Stimulated activated CD8-positive, alpha-beta memory T cell treated with anti-CD3 and anti-CD28 coated beads, Interleukin-4, amount 100 ng/mL, for 1 hour (primary cell): ENCODE measurements at places on chromosomes 12 and 14.

DNA sequence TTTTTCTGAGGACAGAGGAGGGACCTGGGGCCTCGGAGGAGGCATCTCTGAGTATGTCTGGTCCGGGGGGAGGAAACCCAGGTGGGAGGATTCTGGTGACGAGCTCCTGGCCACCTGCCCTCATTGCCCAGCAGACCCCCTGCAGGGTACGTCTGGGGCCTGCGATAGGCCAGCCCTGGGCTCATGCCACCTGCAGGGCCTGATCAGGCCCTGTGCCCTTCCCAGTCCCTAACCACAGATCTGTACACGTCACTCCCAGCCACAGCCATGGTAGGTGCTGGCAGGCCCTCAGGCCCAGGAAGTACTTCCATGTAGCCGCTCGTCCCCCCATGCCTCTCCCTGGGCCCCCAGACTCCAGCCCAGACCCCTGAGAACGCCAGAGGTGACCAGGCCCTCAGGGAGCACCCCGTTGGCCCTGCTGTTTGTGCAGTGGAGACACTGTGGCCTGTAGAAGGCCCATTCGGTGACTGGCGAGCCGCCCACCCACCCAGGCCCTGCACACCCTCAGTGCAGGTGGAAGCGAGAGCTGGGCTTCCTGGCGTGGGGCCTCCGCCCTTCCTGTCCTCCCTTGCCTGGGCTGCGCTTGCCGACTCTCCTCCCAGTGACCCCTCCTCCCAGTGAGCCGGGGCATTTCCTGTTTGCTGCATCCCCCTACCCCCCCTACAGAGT, 5.7 kb downstream of the INF2 start:
- DNase-seq: peak; percentile 9

- no peak for DNase-seq
Measured at GRCh38 chr12:92208613-92209121, 63.0 kb upstream of the BTG1 start.

DNA sequence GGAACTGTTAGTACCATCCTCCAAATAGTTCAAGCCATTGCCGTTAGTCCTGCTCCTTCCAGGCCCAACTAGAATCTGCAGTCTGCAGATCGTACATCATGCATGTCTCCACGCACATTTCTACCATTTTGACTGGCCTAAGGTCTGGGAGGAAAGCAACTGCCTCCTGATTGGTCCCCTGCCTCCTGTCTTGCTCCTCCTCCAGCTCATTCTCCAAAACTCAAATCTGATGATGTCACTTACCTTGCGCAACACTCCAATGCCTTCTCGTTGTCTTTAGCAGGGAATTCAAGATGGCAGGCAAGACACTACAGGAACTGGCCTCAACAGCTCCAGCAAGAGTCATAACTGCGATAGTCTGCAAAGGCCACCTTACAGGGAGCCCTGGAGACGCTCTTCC, 9.7 kb upstream of the HCAR1 start:
- no peak for DNase-seq

- no peak for DNase-seq
Measured at GRCh38 chr12:40551466-40551865, 140.8 kb upstream of the CNTN1 start.

- no peak for DNase-seq
Measured at GRCh38 chr12:68119250-68119649, 40.3 kb downstream of the IFNG start.

GRCh38 chr14:99968191-99968920, 96.9 kb upstream of the EVL start:
- no peak for DNase-seq

DNA sequence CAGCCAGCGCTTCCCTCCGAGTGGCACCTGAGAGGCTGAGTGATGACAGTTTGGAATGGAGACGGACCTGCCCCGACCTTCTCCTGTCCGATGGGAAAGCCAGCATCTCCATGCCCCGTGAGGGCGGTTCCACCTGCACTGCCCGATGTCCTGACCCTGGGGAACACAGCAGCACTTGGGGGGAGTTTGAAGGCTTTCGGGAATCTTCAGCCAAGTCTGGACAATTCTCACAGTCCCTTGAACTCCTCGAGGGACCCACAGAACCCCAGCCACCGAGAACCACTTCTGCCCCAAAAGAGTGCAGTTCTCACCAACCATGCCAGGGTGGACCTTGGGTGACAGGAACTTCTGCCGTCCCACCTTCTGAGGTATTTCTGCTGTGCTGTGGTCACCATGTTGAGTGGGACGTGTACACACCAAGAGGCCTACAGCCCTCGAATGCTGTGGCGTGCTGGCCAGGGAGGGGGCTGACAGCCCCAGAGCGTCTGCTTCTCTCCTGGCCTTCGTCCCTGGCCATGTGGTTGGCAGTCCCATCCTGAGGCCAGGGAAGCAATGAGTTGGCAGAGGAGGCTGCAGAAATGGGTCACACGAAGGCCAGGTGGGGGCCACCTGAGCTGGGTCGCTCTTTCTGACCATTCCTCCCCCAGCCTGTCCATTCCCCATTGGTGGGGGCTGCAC, 1.0 kb downstream of the CLBA1 start:
- no peak for DNase-seq

- no peak for DNase-seq
Measured at GRCh38 chr12:93145086-93145485, 216.0 kb upstream of the EEA1 start.

GRCh38 chr12:24838531-24838950, 110.4 kb downstream of the BCAT1 start:
- DNase-seq: no peak

- no peak for DNase-seq
Measured at GRCh38 chr12:13597166-13597565, 384.2 kb downstream of the GRIN2B start.

DNA sequence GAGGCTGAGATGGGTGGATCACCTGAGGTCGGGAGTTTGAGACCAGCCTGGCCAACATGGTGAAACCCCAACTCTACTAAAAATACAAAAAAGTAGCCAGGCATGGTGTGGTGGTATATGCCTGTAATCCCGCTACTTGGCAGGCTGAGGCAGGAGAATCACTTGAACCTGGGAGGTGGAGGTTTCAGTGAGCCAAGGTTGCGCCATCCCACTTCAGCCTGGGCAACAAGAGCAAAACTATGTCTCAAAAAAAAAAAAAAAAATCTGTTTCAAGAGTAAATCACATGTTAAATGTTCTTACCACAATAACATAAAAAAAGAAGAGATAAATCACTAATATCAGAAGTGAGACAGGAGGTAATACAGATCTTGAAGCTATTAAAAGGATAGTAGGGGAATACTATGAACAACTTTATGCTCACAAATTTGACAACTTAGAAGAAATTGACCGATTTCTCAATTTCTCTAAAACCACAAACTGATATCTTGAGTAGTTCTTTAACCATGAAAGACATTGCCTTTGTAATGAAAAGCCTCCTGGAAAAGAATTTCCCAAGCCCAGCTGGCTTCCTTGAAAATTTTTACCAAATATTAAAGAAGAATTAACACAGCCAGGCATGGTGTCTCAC, 37.7 kb downstream of the TAOK3 start:
- DNase-seq: no peak

DNA sequence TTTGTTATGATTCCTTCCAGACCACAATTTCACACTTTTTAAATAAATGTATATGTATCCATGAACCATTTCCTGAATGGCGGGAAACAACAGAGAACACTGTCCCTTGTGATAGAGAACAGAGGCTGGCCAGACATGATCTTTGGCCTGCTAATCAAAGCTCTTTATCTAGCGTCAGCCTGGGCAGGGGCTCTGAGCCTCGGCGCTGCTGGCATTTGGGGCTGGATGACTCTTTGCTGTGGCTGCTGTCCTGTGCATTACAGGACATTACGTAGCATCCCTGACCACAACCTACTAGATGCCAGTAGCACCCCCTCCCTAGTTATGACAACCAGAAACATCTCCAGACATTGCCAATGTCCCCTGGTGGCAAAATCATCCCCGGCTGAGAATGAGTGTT, 77.7 kb downstream of the DNAH10 start:
- no peak for DNase-seq

DNA sequence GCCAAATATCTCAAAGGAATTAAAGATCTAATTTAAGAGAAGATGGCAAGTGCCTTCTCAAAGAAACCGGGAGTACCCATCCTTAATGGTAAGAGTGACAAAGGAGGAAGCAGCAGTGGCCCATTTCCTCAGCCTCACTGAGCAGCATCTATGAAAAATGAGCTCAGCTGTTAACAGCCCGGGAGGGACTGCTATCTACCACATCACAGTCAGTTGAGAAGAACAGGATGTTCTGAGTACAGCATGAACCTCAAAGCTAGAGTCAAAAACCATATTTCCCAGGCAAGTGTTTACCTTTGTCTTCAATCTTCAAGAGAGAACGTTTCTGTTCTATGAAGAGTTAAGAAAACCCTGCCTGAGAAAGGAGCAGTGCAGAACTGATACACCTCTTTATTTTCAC, 115.0 kb downstream of the BTG1 start:
- DNase-seq: peak; percentile 35

DNA sequence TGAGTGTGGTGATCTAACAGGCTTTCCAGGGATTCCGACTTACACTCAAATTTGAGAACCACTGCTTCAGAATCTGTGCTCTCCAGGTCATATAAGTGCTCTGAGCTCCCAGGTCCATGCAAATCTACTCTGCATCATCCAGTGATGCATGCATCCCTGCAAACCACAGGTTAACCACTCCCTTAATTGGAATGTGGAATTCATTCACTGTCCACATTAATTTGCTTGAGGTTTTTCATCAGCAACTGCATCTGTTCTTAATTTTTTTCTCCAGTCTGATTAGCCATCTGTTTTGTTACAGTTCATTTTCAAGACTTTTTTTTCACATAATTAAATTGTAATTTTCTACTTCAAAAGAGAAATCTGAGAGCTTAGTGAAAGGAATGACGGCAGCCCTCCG, 43.4 kb upstream of the RIN3 start:
- no peak for DNase-seq

DNA sequence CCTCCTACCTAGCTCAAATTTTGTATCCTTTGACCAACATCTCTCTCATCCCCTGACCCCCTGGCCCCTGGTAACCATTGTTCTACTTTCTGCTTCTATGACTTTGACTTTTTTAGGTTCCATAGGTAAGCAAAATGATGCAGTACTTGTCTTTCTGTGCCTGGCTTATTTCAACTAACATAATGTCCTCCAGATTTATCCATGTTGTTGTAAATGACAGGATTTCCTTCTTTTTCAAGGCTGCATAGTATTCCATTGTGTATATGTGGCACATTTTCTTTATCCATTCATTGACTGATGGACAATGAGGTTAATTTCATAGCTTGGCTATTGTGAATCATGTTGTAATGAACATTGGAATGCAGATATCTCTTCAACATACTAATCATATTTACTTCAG, 170.1 kb downstream of the DPY19L2 start:
- no peak for DNase-seq

- no peak for DNase-seq
Measured at GRCh38 chr12:112466011-112466422, 47.3 kb downstream of the PTPN11 start.

DNA sequence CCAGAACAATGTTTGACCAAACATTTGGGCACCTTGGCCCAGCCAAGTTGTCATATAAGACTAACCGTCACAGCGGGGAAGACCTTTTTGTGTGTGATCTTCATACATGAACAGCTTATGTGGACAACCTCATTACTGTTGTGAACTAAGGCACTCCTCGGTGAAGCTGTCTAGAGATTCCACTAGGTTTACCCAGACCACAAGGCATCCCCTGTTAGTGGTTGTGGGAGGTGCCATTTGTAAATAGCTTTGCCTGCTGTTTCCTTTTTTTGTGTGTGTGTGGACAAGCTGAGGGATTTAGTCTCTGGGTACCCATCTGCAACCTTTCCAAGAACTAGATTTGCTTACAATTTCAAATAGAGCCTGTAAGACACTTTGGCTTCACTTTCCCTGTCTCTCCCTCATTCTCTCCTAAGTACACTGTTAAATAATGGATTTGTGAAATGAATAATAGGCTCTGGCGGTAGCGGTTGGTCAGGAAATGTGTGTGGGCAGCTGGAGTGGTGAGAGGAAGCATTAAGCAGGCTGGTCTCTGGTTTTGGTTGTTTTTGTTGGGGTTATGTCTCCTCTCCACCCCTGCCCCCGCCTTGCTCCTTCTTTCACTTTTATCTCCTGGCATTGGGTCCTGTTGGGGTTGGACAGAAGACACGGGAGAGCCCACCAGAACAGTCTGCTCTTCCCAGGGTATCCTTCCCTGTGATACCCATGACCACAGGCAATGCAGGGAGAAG, 727.6 kb downstream of the VRK1 start:
- DNase-seq: no peak

DNA sequence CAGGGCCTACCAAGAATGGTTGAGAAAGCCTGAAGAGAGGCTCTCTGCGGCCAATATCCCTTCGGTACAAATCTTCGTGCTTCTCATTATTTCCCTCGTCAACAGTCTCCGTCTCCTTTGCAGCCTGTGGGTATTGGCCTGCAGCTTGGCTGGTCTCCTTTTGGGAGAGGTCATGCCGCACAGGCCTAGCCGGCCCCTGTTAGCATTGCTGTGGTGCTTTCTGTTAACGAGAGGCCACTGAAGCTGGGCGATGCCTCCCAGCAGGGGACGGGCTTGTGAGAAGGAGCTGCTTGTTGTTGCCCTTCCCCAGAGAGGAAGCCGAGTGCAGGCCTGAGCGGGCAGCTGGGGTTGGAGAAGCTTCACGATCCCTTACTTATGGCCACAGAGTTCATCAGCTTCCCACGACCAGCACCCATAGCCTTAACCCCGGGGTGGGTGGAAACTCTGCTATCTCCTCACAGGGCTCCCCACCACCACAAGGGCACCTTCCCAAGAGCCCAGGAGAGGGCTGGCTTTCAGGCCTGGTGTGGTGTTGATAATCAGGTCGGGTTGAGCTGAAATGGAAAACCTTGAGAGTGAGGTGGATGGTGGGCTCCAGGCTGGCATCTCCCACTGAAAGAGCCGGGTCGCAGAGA, 228.6 kb downstream of the ZFP36L1 start:
- no peak for DNase-seq

GRCh38 chr14:71387753-71388152, 480.5 kb downstream of the PCNX1 start:
- no peak for DNase-seq

- DNase-seq: no peak
Measured at GRCh38 chr12:26276709-26277108, 81.3 kb downstream of the SSPN start.

GRCh38 chr14:57725399-57726077, 140.4 kb downstream of the SLC35F4 start:
- DNase-seq: no peak

GRCh38 chr12:112970391-112970790, 7.9 kb upstream of the OAS2 start:
- DNase-seq: no peak

DNA sequence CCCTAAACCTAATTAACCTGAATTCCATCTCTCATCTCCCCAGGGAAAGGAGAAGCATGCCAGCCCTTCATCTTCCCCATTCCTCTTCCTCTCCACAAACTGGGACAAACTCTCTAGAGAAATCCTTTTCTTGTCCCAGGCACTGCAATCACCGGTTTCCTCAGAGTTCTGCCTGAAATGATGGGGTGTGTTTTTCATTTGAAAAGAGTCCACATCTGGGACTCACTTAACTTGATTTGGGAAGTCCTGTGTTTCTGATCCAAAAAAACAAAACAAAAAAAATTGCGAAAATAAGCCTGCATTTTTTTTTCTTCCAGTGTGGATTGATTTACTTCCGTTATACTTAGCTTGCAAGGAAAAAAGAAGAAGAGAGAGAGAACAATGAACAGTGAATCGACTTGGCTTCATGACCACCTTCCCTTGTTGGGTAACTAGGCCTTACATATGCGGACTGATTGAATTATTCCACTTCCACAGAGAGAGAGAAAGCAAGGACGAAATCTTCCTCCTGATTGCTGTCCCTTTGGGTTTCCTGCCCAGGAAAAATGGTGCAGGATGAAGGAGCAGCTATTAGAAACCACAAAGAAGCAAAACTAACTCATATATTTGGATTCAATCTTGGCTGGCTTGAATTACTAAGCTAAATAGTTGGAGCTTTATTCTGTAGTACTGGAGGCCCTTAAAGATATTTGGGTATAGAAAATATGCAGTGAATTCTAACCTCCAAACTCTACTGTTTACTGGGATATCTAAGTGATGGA, 506.2 kb upstream of the TBX3 start:
- DNase-seq: no peak
